ENCODE measurements at places on chromosomes 2 and 18. TPM values are rescaled to one million over a fixed set of nuclear protein-coding genes. Genes with fewer than 3 reads are reported as not detected.

DNA sequence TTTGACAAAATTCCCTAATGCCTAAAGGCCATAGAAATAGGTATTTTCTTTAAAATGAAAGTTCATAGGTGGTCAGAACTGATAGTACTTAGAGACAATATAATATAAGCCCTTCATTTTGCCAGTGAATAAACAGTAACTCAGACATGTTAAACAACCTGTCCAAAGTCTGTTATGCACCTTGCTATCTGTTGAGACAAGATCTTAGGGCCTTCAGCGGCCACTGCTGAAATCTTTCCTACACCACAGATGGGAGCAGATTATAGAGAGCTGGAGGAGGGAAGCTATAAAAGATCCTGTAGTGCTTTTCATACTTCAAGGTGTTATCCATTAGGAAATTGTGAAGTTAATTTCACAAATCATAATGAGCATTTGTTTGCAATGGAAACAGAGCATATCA is 13.8 kb downstream of the CERKL start:
- DNase-seq: no peak

DNA sequence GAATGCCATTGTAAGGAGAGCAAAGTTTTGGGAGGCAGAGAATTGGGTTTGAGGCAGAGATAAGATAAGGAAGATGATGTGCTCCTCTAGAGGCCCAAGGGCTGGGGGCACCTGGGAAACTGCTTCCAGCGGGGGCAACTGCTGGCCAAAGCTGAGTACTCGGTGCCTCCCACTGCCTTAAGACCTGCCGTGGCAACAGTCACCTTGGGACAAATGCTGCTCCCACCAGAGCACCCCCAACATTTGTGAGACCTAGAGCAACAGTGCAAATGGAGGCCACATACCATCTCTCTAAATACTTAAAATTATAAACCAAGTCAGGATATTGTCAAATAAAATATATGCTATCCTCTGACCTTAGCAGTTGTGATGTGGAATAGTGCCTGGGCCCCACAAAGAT is 127.1 kb downstream of the CAPN13 start:
- DNase-seq: no peak

GRCh38 chr2:225932811-225933413 is 533.4 kb downstream of the NYAP2 start:
- no peak for DNase-seq

GRCh38 chr2:80874374-80874773 is 569.8 kb upstream of the LRRTM1 start:
- DNase-seq: no peak

DNA sequence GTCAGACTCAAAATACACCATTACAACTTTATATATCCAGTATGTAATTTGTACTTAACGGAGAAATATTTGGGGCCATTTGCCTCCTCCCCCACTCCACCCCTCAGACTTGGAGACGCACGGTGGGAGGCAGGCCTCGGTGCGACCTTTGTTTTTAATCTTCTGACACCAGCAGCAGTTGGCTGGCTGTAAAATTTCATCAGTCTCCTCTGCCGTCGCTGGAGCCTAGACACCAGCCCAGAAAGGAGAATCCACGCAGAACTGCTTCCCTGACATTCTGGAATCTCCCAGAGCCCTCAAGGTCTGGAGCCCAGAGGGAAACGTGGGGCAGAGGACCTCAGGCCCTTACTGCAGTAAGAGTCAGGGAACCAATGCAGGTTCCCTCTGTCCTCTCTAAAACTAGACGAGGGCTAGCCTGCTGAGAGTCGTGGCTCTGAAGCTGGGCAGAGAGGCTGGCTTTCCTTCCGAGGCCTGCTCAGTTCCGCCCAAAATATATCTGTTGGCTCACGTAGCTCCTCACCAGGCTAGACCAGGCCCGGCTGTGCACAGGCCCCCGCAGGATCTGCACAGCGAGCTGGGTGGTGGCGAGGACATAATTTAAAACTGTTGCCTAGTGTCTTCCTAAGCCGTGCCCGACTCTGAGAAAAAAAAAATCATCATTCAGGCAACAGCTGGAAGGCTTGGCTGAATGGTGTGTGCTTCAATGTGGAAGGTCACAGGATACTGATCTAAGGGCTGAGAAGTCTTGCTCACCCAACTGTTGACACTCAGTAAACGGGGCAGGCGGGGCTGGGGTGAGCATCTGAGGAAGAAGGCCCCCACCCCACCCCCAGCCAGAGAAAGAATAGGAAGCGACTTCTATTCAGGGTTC is 40.4 kb downstream of the EN1 start:
- no peak for DNase-seq

DNA sequence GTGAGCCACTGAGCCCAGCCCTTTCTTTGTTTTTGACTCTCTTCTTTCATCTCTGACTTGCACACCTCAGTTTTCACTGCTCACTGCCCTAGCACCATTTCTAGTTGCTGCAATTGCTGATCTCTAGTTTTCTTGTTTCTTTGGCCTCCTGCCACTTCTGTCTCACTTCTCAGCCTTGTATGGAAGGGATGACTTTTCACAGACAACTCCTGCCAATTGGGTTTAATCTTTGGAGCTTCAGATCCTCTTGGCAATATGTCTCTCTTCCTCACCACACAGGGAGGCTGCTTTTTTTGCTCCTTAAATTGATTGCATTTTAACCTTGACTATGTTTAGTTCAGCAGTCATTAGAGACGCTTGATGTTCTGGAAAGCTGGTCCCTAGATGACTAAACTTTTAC is 323.1 kb downstream of the CTNNA2 start:
- no peak for DNase-seq

DNA sequence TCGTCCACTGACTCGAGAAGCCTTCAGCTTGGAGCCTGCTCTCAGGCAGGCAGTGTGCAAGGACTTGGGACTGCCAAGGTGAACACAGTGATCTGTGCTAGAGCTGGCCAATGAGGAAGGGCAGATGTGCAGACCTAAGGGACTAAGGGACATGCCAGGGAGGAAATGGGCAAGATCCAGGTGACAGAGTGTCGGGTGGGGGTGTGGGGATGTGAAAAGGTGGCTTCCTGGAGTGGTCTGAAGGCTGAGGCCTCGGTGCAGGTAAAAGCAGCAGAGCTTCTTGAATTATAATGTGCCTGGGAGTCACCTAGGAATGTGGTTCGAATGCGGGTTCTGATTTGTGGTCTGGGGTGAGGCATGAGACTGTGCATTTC is 42.0 kb downstream of the STEAP3 start:
- no peak for DNase-seq

GRCh38 chr2:14750433-14750832 is 117.9 kb downstream of the LRATD1 start:
- no peak for DNase-seq

GRCh38 chr2:168729455-168729854 is 73.0 kb upstream of the NOSTRIN start:
- DNase-seq: no peak

The IL1RN gene
- 1.5 TPM for total RNA-seq
